NCI-H187 treated with DMSO at 0.1 percent for 48 hours (cell line): ENCODE measurements at places on chromosomes 1 and 21.

- no peak for DNase-seq
Observed at GRCh38 chr1:161439280-161440232, 65.7 kb upstream of the FCGR2A start.

- no peak for DNase-seq
Observed at GRCh38 chr1:37448185-37448584, 26.2 kb upstream of the ZC3H12A start.

DNA sequence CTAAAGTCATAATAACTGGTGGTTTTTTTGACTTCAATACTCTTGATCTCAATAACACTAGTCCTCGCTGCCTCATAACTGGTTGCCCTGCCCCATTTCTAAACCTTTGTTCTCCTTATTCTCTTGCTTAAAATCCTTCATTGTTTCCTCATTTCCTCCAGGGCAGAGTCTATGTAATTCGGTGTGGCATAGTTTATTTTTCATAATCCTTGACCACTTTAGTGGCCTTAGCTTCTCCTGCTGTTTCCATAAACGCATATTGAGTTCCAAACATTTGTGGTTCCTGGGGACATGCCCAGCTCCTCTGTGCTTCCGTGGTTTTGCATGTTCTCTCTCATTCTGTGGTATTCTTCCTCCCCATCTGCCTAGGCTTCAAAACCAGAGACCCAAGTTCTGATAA, 19.0 kb upstream of the TLCD4 start:
- DNase-seq, result no peak

DNA sequence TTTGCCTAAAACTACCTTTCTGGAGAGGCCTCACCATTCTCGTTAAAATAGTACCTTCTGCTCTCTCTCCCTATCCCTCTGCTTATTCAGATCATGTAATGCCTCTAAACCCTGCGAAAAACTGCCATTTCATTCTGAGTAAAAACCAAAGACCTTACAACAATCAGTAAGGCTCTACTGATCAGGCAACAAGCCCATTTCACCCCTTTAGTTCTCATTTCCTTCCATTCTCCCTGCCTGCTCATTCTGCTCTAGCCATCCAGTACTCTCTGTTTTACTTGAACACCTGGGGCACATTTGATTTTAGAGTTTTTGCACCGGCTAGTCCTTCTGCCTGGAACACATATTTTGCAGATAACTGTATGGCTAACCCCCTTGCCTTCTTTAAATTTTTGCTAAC, 187.8 kb downstream of the COQ8A start:
- no peak for DNase-seq

GRCh38 chr1:174726167-174726879, 273.4 kb upstream of the CACYBP start:
- DNase-seq, result no peak

GRCh38 chr1:117546467-117546866, 59.4 kb upstream of the TENT5C start:
- DNase-seq, result no peak

DNA sequence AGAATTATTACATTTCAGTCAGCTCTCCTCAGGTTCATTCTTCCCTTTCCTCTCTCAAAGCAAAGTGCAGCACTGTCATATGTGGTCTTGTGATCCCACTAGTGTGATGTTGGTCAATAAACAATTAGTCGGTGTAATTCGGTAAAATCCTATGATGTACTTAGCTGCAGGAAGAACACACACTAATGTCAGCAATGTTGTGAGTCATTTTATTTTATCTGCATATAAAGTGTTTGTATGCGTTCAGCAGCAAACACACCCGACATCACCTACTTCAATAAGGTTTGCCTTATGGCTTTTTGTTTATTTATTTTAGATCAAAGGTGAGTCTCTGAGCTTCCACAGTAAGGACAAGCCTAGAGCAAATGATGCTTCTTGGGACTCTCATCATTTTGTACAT, 47.8 kb downstream of the PTPN14 start:
- no peak for DNase-seq

- DNase-seq, result no peak
Observed at GRCh38 chr21:42187976-42188653, 30.8 kb upstream of the ABCG1 start.

- no peak for DNase-seq
Observed at GRCh38 chr1:67831850-67832513, 1.3 kb downstream of the GNG12 start.

GRCh38 chr1:25907601-25908000, 1.4 kb upstream of the STMN1 start:
- no peak for DNase-seq

DNA sequence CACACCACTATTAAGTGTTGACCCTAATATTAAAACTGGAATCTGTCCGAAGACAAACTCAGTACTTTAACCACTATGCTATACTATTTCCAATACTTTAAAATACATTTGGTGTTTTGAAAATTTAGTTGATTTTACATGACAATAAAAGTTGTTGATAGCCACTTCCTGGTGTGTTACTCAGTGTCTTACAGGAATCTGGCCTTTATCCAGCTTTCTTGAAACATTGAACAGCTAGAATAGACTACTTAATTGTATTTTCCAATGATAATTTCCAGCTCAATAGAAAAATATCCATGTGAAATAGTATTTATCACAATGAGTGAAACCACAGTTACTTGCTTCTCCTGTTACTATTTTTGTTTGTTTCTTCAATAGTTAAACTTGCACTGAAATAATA, 369.6 kb upstream of the ADGRL4 start:
- no peak for DNase-seq

GRCh38 chr1:211349741-211350140, 23.1 kb downstream of the TRAF5 start:
- no peak for DNase-seq

GRCh38 chr1:107807405-107807804, 157.6 kb downstream of the VAV3 start:
- no peak for DNase-seq

GRCh38 chr1:64282351-64282750, 78.9 kb downstream of the UBE2U start:
- no peak for DNase-seq

DNA sequence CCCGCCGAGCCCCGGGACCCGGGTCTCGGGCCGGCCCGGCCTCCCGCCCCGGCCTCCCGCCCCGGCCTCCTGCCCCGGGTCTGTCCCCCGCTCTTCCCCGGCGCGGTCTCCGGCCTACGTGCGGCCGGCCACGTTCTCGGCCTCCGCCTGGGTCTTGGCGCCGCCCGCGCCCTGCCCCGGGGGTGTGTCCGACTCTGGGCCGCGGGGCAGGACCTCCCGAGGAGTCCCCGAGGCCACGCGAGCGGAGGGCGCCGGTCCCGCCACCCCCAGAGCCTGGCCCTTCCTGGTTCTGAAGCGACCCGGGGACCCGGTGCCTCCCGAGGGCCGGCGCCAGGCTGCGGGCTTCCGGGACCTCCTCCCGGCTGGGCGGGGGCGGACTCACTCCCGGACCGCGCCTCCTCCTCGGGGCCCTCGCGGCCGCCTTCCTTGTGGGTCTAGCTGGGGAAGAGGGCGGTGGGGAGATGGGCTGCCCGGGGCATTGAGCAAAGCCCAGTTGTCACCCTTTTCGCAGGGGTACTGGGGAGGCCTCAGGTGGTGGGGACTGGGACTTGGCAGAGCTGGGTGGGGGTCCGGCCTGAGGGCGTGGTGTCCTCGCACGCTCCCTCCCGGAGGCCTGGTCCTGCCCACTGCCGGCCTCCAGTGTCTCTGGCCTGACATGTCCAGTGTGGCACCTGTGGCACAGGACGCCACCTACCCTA, 558 bp downstream of the PFKL start:
- no peak for DNase-seq

DNA sequence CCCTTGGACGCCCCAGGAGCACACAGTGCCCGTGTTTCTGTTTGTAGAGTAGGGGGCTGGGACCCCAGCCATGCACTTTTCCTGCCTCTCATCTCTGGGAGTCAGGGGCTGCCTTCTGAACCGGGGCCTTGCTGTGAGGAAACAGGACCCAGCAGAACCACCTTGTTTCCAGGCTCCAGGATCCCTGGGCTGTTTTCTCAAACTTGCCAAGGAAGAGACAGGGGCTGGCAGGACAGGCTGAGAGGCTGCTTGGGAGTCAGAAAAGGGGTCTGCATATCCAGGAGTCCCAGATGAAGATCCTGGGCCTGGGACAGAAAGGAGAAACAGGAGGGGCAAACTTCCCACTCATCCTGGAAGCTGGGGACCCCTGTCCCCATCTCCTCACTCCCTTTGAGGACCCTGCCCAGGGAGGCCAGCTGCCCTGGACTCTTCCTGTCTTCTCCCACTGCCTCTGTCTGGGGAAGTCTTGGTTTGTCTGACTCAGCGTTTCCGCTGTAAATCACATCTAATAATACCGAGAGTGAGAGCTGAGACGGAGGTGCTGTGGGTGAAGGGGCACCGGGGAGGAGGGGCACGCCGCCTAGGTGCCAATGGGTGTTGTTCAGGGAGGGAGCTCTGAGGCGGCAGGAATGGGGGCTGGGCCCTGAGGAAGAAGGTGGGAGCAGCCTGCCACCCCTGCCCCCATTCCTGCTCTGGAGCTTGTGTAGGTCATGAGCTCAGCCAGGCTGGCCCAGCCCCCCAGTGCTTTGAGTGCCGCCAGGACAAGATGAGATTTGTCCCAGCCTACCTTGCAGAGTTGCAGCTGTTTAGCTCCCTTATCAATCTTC, 16.7 kb downstream of the POU3F1 start:
- no peak for DNase-seq

DNA sequence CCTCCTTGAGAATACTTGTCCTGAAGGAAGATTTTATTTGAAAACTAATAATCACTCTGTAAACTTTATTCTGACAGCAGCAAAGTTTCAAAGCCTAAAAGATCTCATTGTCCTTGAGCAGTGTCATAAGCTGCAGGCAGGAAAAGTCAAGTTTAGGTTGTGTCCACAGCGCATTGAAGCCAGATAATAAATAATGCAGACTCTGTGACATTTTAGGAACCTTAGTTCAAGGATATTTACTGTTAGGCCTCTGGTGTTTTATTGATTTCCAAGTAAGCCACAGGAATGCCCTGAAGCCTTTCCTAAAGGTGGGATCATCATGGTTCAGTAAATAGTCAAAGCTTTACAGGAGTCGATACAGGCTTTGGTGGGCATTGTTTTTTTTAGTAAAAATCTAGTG, 356.4 kb upstream of the SGIP1 start:
- DNase-seq, result no peak

DNA sequence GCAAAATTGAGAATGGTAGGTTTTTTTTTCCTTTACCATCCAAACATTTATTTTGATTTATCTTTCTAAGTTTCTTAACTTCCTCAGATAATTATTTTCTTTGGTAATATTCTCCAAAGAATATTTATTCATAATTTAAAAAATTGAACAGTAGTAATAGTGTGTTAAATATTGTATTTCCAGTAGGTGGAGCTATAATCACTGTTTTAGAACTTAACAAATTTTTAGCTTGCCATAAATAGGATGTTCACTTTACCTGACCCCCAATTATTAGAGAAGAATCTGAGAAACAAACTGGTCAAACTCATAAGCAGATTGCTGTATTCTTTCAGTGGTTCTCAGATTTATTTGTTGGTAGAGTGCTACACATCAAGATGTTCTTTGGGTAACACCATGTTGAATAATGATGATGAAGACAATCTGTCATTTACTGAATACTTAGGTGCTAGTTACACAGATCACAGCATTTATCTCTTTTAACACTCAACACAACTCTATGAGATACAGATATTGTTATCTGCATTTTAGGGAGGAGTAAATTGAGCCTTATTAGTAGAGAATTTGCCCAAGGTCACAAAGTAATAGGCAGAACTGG, 82.4 kb upstream of the GPR88 start:
- DNase-seq, result no peak

DNA sequence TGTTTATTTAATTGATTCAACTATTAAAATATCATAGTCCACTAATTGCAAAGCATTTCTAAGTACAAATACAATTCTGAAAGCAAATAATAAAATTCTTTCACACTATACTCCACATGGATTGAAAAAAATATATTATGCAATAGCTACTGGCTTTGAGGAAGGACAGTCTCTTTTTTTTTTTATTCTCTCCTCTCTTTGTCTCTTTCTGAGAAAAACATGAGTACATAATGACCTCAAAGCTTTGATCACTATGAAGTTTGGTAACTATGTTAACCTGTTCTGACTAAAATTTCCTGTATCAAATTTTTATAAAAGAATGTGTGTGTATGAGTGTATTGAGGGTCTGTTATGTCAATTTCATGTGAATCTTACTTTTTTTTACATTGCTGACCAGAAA, 96.2 kb downstream of the RGS2 start:
- DNase-seq, result no peak

DNA sequence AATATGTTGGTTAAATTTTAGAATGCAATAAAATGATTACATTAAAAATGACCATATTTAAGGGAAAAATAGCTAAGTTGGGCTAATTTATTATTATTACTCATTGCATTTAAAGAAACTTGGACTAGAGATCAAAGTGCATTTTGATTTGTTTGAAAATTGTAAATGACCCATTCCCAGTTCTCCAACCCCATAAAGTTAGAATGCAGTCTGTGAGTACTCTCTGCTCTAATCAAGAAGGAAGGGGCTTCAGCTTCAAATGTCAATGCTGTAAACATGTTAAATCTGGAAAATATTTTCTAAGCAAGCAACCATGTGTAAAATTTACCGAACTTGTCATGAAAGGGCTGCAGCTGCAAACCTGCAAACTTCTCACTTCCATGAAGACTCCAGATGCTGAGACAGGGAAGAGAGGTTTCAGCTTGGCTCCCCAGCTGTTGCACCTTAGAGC, 232.7 kb downstream of the TTLL7 start:
- DNase-seq, result no peak

DNA sequence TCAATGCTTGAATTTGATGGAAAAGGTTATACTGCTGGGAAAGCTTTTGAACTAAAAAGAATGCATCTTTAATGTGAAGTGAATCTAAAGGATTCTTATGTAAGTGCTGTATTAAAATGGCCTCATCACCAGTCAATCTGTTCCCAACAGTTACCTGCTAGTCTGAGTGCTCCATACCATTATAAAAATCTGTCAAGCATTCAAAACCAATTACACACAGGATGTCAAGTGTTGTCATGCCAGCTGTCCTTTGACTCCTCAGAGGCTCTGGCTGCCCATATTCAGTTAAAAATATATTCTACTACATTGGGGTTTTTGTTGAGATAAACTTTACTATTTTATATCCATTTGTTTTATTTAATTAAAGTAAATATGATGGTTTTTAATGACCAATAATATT, 1587.7 kb downstream of the AMY1C start:
- DNase-seq, result no peak

DNA sequence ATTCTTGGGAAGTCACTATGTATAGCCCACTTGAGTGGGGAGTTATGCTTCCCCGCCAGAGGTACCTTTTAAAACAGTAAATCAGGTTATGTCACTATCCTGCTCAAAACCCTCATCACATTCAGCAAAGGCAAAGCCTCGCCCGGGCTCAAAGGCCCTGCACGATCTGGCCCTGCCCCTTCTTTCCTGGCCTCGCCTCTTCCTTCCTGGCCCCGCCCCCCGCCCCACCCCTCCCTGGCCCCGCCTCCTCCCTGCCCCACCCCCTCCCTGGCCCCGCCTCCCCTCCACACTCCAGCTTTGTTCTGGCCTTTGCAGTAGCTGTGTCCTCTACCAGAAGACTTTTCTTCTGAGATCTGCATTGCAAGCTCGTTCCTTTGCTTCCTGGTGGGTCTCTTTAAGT, 6.6 kb downstream of the LDLRAD2 start:
- no peak for DNase-seq

- no peak for DNase-seq
Observed at GRCh38 chr1:236716160-236716559, 29.9 kb downstream of the ACTN2 start.

GRCh38 chr1:220705782-220706181, 15.6 kb downstream of the C1orf115 start:
- no peak for DNase-seq

GRCh38 chr1:82160036-82160435, 359.3 kb downstream of the ADGRL2 start:
- DNase-seq, result no peak

GRCh38 chr1:104163912-104164476, 414.3 kb downstream of the AMY1C start:
- no peak for DNase-seq
